ENCODE measurements at places on chromosomes 2 and 18.

DNA sequence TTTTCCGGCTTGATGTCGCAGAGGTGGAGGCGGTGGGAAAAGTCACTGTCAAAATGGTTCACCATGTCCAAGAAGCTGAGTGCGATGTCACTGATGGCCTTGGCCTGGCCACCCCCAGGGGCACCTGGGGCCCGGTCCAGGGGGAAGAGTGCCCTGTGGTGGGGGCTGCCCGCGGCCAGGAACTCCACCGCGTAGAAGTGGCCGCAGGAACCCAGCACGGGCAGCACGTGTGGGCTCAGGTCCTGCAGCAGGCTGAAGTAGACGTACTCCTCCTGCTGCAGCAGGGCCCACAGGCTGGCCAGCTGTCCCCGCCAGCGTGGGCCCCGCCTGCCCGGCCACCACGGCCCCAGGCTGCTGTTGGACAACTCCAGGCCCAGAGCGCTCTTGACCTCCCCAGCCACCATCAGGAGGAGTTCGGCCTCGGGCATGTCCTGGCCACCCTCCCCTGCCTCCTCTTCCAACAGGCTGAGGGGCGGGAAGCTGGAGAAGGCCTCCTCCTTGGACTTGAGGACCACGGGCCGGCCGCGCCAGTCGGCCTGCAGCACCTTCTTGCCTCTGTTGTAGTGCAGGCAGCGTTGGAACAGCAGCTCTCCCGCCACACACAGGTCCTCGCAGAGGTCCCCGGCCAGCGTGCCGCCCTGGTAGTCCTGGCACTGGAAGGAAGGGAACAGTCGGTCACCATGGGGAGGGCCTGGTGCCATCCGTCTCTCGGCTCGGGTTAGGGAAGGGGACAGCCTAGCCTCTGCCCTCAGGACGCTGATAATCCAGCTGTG is 10.3 kb downstream of the DIPK1C start:
- no peak for DNase-seq

DNA sequence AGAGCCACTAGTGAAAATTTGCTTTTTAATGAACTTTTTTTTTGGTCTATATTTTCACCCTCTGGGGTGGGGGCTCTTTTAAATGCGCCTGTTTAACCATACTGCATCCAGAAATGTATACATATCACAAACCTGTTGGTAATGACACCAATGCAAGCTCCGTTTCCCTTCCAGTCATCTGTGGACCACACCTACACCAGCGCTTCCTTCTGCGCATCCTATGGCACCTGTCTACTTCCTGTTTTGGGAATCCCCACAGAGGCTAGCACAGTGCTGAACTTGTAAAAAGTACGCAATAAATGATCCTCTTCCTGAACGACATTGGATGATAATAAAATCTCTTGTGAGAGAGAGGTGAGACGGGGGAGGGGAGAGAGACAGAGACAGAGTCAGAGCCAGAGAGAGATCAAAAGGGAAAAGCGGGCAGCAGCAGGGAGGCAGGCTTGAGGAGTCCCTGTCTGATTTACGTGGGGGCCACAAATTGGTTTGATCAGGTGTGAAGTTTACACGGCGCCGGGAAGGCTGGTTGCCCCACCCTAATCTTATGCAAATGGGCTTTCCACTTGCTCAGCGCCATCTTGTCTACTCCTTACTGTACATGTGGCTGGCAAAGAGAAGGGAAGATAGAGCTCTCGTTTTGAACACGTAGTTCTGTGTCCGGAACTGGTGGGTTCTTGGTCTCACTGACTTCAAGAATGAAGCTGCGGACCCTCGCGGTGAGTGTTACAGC is 38.1 kb upstream of the SLC38A11 start:
- no peak for DNase-seq

DNA sequence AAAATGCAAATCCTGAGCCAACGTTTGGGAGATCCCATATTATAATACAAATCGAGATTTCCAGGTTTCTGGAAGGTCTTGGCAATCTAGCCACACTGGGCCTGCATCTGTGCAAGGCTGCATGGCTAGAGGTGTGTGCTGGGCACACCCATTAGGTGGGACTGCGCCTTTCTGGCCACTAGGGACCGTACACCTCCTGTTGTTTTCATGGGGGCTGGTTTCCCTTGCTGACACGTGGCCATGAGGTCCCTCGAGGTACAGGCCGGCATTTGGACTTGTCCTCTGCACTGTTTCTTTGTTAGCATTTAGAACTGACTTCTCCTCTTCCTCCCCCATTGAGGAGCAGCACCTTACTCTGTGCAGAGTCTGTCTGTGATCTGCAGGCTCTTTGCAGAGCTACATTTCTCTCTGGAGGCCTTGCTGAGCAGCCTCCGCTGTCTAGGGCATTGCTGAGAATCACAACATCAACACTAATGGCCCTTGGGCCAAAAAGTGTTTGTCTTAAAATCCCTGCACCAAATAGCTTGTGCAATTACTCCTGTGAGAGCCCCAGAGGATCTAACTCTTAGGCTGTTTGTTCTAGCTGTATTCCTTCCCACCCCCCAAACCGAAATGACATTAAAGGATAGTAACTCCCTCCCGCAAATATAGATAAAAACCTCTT is 131.2 kb downstream of the NEDD4L start:
- DNase-seq = no peak

GRCh38 chr2:111238296-111238695 is 117.6 kb downstream of the BCL2L11 start:
- DNase-seq = no peak

DNA sequence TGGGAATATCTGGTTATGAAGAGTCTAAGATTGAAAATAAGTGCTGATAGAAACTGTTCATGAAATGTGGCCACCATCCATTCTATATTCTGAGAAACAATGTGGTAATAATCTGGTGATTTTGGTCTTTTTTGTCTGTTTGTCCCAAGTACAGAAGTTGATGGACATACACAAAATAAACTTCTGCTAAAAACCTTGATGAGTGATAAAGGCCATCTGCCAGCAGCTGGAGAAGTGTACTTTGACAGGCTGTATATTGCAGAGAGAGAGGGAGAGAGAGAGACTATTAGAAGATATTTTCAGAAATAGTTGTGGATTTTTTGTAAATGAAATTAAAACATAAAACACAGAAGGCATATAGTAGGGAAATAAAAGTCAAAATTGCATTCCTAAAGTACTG is 96.9 kb upstream of the NABP1 start:
- no peak for DNase-seq

GRCh38 chr2:85409845-85410583 is at the start of gene CAPG:
Gene CAPG (minus strand): TSS chr2:85410366. CDS start chr2:85402145, 8,221 bp downstream.
- peak; percentile 86 for DNase-seq

DNA sequence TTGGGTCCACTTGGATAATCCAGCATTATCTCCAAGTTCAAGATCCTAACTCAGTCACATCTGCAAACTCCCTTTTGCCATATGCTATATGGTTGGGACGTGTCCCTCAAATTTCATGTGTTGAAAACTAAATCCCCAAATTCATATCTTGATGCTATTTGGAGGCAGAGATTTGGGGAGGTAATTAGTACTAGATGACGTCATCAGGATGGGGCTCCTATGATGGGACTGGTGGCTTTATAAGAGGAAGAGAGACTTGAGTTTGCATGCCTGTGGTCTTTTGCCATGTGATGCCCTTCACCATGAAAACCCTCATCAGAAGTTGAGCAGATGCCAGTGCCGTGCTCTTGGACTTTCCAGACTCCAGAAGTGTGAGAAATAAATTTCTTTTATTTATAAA is 16.8 kb upstream of the SMAD4 start:
- no peak for DNase-seq

GRCh38 chr2:60439219-60439974 is 114.1 kb downstream of the BCL11A start:
- peak; percentile 89 for DNase-seq

DNA sequence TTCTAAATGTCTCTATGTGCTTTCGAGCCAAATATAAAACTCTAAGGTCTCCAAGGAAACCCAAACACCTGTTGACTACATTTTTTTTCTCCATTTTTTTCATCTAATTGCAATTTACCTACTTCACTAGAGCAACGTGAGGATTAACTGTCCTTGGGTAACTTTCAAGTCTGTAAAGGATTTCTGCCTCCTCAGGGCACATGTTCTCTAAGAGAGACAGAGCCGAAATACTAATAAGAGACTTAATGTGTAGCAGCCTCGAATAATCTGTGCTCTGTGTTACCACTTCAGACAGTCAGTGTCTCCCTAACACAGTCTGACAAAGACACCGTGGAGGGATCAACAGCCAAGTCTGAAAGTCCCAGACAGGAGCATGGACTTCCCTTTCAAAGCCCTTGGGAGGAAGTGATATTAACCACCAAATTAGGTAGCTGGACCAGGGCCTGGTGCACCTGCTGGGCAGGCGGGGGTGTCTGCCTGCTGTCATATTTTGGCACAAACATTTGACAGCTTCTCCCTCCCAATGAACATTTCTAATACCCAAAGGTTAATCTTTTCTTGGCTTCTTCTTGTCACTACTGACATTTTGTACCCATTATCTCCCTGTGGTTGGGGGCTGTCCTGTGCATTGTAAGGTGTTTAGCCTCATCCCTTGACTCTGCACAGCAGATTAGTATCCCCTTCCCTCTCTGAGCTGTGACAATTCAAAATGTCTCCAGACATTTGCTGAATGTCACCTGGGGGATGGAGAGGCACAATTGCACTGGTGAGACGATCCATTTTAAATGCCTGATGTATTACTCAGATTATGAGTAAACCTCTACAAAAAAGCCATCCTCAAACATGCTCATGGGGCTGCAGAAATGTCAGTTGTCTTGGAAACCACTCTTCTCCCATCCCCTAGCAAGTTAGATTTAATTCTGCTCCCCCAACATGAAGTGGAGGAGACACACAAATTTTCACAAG is 45.7 kb upstream of the LYPD1 start:
- peak; percentile 15 for DNase-seq

DNA sequence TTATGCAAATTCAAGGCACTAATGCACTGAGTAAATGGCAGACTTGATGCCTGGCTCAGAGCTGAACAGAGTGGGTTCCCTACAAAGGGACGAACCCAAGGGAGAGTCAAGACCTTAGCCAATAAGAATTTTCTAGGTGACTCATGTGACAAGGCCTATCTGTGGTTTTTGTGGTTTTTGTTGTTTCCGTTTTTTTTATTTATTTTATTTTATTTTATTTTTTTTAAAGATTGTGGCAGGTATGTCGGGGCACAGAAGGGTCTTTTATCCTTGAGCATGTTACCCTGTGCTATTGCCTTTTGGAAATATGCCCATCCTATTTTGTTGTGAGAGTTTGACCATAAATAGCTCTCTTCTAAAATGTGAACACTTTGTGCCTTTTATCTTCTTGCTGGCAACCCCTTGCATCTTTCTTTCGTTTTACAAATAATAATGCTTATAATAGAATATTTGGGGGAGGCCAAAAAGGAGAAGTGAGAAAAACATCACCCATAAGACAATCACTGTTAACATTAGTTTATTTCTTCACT is 113.4 kb upstream of the AQP4 start:
- peak; percentile 53 for DNase-seq

DNA sequence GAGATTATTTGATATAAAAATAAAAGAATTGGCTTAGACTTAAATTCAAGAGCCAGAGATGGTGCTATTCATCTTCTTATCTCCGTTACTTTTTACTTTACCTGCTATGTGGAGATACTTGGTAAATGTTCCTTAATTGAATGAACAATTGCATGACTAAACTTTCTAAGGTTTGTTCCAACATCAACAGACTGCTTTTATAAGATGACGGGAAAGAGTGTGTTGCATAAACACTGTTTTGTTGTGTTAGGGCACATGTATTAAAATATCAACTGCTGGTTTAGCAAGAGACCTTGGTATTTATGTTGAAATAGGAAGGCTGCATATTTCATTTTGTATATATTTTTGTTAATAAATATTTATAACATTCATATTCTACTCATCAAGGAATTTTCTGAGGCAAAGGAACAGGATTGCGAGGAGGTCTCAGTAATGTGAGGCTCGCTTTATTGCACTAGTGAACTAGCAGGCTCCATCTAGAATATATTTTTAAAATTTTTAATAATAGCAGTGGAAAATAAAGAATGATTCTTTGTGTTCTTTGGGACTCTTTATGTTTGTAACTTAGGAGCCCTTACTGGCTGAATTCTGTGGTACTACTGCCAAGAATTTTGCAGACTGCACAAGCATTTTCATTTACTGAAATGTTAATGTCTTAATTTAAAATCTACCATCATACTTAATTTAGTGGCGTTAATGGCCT is 10.7 kb upstream of the NFE2L2 start:
- no peak for DNase-seq

DNA sequence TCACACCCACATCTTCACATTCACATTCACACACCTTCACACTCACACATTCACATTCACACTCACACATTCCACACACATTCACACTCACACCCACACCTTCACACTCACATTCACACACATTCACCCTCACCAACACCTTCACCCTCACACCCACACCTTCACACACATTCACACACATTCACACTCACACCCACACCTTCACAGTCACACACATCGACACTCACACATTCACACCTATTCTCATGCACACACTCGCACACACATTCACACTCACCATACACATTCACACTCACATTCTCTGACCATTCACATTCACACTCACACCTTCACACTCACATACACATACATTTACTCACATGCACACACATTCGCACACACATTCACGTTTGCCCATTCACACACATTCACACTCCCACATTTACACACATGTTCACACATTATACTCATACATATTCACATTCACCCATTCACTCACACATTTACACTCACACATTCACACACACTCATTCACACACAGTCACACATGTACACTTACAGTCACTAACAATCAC is 62.7 kb downstream of the BIN1 start:
- no peak for DNase-seq

- no peak for DNase-seq
Observed at GRCh38 chr2:239160226-239161143, 240.3 kb downstream of the HDAC4 start.

DNA sequence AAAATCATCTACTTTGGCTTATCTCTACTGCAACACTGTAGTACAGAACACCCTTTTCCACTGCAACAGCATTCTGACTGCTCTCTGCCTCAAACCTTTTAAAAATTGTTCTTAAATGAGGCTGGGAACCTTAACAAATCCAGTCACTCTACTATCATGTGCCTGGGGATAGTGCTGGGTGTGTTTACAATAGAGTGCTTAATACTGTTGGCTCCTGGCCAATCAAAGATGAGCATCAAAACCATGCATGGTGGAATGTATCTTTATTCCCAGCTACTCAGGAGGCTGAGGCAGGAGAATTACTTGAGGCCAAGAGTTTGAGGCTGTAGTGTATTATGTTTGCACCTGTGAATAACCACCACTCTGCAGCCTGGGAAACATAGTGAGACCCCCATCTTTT is 7.4 kb downstream of the ANKAR start:
- DNase-seq = no peak

- no peak for DNase-seq
Observed at GRCh38 chr2:218444692-218445357, 25.9 kb downstream of the VIL1 start.

GRCh38 chr2:32614084-32614483 is 13.8 kb upstream of the TTC27 start:
- no peak for DNase-seq

- DNase-seq = no peak
Observed at GRCh38 chr2:72114693-72115051, 33.0 kb downstream of the CYP26B1 start.

Data from GM10248 (cell line).